Trophoblast cell (in vitro differentiated cells and primary cell): ENCODE measurements at places on chromosomes 7 and 10.

DNA sequence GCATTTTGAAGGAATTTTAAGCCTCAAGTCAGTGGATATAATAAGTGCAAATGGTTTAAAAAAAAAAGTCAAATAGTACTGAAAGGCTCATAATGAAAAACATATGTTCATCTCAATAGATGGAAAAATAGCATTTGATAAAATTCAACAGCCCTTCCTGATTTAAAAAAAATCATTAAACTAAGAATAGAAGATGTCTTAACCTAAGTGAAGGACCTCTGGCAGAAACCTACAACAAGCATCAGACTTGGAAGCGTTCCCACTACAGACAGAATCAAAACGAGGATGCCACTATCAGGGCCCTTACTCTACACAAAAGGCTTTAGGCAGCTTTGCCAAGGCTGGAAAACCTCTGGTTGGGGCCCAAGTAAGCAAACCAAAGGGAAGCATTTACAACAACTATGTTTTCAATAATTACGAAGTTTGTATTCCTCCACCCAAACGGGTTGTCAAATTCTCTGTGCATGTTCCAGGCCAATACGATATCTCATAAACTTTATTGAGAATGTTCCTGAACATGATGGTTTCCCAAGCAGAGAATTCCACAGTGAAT lies 45.1 kb downstream of the CYTH3 start:
- no peak for DNase-seq

DNA sequence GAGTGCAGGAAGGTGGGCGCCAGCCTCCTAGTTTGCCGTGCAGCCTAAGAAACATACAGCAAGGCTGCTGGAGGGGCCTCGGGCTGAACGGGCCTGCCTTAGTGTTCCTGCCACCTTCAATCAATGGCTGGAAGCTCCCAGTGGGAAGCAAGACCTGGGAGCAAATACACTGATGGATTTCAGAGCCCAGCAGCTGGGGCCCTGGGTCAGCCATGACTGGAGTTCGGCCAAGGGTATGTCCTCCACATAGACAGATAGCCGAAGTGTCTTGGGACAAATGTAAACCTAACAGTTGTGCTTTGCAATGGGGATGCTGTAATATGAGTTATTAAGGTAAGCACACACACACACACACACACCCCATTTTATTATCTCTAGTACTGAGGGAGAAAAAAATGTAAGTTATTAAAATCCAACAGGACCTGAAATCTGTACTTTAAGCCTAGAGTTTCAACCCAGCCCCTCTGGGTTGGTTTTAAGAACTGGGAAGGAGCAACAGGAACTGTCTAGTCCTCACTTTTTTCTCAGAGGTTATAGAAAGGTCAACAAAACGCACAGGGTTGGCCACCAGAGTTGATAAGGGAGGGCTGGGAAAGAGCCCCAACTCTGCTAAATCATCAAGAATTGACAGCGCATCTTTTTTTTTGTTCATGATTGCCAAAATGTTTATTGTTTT lies 50.0 kb upstream of the CELF2 start:
- no peak for DNase-seq

DNA sequence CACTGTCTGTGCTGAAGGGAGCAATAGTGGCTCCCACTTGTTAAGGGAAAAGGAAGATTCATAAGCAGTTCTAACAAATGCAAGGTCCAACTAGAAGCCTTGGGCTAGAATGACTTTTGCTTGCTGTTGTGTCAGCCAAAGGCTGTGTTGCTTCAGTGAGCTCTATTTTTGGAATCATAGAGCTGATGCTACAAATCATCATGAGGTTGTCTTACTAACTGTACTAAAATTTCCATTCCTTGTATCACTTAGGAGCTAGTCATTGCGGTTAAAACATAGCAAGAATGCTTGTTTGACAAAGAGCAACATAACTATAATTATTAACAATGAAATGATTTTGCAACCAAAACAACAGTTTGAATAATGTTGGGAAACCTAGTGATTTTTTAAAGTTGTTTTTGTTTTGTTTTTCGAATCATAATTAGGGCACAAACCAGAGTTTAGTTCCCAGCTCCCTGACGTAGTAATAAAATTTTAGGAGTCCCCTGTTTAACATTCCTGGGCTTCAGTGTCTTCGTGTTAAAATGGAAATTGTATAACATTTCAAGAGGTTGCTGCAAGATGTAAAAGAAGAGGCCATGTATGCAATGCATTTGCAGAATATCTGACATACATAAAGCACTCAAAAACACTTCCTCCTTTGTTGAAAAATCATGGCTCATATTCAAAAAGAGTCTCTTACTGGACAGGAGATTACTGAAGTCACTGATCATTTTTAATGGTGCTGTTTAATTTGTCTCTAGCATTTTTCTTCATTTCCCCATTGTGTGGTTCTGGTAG lies 183.4 kb downstream of the MACC1 start:
- peak; percentile 55 for DNase-seq

DNA sequence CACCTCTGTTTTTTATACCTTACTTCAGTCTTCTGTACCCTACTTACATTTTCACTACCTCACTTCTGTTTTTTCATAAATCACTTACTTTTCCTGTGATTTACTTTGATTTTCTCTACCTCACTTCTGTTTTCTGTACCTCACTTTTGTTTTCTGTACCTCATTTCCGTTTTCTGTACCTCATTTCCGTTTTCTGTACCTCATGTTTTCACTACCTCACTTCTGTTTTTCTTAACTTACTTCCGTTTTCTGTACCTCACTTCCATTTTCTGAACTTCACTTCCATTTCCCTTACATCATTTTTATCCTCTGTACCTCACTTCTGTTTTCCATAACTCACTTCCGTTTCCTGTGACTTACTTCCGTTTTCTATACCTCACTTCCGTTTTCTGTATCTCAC lies 492.0 kb upstream of the AKR1E2 start:
- DNase-seq: no peak

GRCh38 chr10:103367379-103367781 lies 396 bp upstream of the TAF5 start:
- DNase-seq: peak; percentile 25

GRCh38 chr10:97771913-97772823 lies at the start of gene SFRP5:
TSS of gene SFRP5 (minus strand) at chr10:97771999. CDS start at chr10:97771833, 166 bp downstream.
- DNase-seq: no peak

- no peak for DNase-seq
These were observed 13.1 kb downstream of the CCSER2 start for GRCh38 chr10:84341538-84341856.

GRCh38 chr10:30435073-30435422 lies 1.1 kb downstream of the MAP3K8 start:
- DNase-seq: peak; percentile 69

GRCh38 chr7:66255534-66256100 lies 50.5 kb downstream of the TPST1 start:
- DNase-seq: no peak

DNA sequence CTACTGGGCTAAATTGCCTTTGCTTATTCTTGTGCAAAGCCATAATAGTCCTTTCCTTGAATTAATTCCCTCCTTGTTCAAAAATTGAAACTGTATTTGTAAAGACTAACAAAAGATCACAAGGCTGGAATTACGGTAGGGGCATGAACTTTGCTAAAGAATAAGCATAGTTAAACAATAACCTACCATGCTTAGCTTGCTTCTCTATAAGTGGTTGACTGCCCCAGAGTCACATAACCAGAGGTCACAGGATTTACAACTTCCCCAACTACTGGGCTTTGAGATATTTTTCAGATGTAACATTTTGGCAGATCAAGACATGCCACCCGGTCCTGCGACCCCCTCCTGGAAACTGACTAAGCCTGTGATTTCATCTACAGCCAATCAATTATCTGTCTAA lies 181.4 kb downstream of the GPAM start:
- no peak for DNase-seq

GRCh38 chr7:142487124-142487523 lies 229.3 kb upstream of the PRSS58 start:
- DNase-seq: no peak

DNA sequence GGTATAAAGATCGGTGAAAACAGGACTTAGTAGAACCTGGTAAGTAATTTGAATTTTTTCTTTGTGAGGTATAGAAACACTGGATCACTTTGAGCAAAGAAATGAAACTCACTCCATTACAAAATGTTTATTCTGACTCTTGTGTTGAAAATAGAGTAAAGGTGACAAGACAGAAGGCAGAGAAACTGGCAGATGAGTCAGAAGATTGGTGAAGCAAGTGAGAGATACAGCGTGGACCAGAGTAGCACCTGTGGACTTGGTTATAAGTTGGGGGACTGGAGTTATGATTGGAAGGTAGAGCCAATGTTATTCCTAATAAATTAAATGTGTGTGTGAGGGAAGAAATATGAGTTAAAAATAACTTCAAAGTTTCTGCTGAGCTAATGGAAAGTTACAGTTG lies 620.9 kb downstream of the ZWINT start:
- peak; percentile 15 for DNase-seq

DNA sequence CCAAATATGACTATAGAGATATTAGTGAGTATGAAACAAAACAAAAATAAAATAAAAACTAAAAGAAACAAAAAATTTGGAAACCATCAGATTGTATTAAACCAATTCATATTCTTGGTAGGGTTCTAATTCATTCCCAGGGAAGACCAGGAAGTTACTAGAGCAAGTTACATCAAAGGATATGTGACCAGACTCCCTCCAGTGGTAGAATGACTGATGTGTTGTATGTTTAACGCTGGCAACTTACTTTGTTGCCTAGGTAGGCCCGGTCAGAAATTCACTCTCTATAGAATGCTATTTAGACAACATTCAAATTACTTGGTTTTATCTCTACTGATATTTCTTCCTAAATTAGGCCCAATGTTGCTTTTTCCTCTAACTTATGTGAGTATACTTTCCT lies 5.2 kb downstream of the PHYHIPL start:
- peak; percentile 28 for DNase-seq

GRCh38 chr10:63227207-63227895 lies 94.2 kb downstream of the NRBF2 start:
- no peak for DNase-seq

DNA sequence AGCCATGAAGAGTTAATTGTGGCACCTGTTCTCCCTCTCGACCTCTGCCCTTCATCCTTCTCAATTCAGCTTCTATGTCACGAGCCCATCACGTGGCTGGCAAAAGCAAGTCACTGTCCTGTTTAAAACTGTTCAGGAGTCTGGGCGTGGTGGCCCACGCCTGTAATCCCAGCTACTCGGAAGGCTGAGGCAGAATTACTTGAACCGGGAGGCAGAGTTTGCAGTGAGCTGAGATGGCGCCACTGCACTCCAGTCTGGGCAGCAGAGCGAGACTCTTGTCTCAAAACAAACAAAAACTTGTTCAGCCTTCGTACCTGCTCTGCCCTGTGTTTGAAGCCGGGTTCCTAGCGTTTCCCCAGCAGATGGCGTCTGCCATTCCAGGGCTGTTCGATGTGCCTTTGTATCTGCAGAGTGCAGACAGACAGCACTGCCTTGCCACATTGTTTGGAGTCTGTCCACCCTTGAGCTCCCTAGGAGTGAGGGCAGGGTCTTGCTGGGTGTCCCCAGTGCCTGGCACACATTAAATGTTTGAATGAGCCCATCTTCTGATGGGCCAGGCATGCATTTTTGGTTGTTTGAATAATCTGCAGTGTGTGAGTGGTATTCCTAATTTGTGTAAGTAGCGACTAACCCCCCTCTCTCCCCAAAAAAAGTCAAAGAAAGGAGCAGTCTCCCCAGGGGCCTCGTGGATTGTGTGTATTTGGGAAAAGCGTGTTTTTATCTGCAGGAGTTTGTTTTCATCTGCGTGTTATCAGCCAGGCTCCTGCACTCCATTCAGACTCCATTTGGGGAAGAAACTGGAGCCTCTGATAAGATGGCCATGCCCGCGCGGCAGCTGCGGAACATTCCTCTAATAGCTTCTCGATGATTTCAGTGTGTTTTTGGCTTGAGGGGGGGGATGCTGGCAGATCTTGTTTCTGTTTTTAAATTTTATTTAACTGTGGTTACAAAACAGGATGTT lies 61.2 kb downstream of the DNAJB6 start:
- peak; percentile 77 for DNase-seq

GRCh38 chr10:114286921-114287320 lies 47.9 kb downstream of the VWA2 start:
- DNase-seq: no peak

- no peak for DNase-seq
These were observed 64.5 kb downstream of the MTURN start for GRCh38 chr7:30199271-30199670.

DNA sequence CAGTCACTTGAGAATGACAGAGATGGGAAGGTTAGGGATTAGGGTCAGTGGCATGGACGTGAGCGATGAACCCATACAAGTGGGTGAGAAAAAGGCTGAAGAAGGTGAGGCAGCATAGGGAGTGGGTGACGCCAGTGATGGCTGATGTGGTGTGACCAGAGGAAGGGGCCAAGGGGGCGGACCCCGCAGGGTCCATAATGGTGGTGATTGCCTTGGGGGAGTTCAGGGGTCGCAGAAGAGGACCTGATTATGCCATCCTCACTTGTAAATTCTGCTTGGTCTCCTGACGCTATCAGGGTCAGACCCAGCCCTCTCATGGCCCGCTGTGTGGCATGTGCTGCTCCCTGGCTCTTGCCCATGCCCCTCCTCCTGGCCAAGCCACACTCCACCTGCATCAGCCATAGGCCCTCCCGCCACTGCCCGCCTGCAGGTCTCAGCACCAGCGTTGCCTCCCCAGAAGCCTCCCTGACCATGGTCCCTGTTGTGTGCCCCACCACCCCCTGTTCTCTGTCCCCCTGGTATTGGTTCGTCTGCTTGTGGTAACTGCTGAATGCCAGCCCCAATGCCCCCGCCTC lies 235.7 kb downstream of the EBF3 start:
- DNase-seq: no peak

GRCh38 chr7:73436031-73436929 lies 2.7 kb downstream of the FZD9 start:
- DNase-seq: peak; percentile 50

- DNase-seq: no peak
These were observed 206.6 kb upstream of the BMPER start for GRCh38 chr7:33698692-33699128.

DNA sequence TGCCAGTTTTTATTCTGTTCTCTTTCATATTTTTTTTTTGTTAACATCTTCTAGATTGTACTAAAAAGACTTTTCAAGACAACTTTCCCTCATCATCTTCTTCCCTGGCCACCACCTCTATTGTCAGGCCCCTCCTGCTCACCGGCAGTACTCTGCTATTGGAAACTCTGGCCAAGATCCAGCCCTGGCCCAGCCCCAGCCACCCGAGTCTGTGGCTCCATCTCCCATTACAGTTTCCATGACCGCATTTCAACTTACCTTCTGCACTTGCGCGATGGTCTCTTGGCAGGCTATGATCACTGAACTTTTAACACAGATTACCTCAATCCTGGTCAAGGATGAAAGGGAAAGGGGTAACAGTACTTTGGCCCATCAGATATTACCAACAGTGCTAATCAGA lies 137.7 kb upstream of the POM121L12 start:
- DNase-seq: no peak
